ENCODE measurements at places on chromosomes 4 and X.

DNA sequence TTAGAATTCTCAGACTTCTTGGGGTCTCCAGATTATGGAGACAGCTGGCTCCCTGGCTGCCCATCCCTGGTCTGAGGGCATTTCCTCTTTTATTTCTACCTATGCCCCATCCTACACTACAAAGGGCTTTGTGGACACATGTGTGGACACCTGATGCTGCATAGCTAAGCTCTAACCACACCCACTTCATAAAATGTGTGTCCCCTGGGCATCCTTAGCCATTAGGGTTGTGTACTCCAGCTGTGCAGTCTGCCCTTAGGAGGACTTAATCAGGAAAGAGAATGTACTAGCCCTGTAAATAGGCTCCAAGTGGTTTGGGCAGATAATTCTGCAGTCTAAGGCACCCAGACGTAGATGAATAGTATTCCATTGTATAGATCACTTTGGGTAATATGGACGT, 47.0 kb downstream of the COQ2 start:
- no peak for DNase-seq

DNA sequence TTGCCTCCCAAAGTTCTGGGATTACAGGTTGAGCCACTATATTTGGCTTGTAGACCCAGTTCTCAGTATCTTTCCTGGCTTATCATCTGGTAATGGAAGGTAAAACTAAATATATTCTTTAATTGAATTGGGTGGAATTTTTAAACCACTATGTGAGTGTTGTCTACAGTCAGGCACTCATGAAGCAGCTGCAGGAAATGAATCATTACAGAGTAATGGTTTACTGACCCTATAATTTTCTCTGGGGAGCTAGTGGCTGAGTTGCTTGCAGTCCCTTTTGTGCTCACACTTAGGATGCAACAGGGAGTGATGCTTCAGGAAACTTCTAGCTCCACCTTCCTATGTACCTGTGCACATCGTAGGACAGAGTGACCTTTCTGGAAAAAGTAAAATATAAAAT, 4.1 kb upstream of the UGT2B7 start:
- peak; percentile 72 for DNase-seq

- DNase-seq = peak; percentile 69
These were observed 533.0 kb upstream of the ARX start for GRCh38 chrX:25548811-25549210.

DNA sequence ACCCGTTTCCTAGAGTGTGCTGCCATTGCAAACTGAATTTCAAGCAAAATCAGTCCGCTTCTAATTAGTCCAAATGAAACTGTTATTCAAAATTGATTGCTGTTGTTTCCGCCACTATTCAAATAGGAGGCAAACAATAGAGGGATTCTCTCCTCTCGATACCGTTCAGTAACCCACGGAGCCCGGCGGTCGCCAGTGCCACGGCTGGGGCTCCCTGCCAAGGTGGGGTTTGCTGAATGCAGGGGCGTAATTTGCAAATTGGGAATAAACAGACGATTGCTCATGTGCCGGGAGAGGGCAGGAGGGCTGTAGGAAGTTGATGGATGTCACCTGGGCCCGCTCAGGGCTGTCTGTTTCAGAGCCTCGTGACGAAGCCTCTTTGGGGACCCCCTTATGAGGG, 8.8 kb downstream of the ADRA2C start:
- DNase-seq = no peak

GRCh38 chrX:115367455-115367854, 77.9 kb downstream of the LUZP4 start:
- peak; percentile 34 for DNase-seq

GRCh38 chrX:100913111-100913510, 15.6 kb downstream of the XKRX start:
- DNase-seq = no peak

GRCh38 chr4:18621186-18621585, 599.6 kb upstream of the LCORL start:
- no peak for DNase-seq

GRCh38 chrX:111483881-111484280, 27.6 kb upstream of the SERTM2 start:
- DNase-seq = no peak

DNA sequence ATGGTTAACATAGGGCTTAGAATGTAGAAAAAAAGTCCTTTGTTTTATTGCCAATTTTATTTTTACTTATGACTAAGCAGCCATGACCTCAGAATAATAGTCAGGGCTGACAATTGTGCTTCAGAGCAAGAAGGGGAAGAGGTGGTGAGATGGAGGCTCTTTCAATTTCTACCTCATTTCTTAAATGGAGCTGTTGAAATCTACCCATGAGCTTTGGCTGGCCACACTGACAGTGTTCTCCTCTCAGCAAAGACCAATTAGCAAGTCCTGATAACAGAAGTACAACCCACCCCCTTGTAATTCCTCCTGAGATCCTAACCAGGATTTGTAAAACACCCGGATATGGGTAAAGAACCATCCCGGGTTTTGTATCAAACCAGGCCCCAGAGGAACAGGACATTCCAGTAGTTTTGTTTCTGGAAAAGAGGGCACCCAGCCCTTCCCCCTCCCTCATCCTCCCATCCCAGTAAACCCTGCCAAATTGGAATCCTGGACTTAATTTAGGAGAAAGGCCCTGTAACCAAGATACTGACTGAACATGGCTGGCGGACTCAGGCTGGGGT, at the start of gene HEPH:
Gene HEPH, plus strand, starts transcription at position 399 of the 563 bp plus-strand sequence. CDS start 6,324 bp downstream, outside the sequence.
- DNase-seq = no peak

DNA sequence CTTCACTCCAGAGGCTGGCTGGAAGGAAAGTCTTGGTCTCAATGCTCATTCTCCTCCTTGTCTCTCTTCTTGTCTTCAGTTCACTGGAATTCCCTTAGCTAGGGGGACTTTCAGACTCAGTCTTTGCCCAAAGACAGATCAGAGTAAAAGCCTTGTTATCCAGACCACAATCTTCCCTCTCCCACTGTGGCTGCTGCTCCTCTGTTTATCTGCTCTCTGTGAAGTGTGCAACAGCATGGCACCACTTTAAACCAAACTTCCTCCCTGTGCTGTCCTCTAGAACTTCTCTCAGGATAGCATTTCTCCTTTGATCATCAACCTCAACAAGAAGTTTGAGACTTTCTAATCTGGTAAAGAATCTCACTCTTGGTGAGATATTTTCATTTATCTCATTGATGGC, 530.1 kb upstream of the SLIT2 start:
- DNase-seq = no peak

- DNase-seq = peak; percentile 38
These were observed 107.8 kb downstream of the EFNB1 start for GRCh38 chrX:68936608-68937007.

GRCh38 chr4:38314663-38315062, 349.3 kb upstream of the KLF3 start:
- DNase-seq = no peak

GRCh38 chr4:89298155-89298554, 9.4 kb downstream of the GPRIN3 start:
- no peak for DNase-seq

- no peak for DNase-seq
These were observed 187.4 kb downstream of the NR3C2 start for GRCh38 chr4:148254621-148255343.

- DNase-seq = no peak
These were observed 113.1 kb downstream of the RS1 start for GRCh38 chrX:18558799-18559198.

GRCh38 chrX:30659421-30659820, 6.2 kb downstream of the GK start:
- peak; percentile 83 for DNase-seq

DNA sequence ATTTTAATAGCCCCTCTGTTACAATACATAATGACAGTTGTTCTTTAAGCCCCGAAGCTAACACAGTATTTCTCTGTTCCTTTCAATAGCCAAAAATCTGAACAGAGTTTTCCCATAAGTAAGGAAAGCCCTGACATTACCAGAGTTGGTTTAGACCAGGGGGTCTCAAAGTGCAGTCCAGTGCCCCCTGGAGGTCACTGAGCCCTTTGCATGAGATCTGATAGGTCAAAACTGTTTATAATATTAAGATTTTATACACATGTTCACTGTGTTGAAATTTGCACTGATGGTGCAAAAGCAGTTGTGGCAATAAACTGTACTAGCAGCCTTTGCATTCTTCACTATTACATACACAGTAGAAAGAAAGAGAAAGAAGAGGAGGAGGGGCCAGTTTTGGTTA, 177.1 kb downstream of the SPANXN3 start:
- DNase-seq = no peak

GRCh38 chrX:109399831-109400230, 82.1 kb downstream of the GUCY2F start:
- DNase-seq = no peak

DNA sequence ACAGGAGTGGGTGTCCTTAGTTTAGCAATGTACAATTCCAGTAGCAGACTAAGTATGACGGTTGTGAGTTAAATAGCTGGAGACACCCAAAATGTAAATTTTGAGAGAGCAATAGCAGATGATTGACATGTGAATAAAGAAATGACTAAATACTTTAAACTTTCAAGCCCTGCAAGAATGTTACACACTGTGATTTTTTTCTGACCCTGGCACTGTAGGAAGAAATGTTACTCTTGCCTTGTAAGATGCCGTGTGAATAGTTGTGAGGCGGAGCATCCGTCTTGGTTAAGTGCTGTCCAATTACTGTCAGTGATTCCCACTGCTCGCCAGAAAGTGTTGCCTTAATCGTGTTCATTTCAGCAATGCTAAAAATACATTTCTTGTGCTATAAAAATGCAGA, 1248.1 kb downstream of the RAPGEF2 start:
- no peak for DNase-seq

- DNase-seq = no peak
These were observed 103.2 kb downstream of the GC start for GRCh38 chr4:71680706-71681105.

DNA sequence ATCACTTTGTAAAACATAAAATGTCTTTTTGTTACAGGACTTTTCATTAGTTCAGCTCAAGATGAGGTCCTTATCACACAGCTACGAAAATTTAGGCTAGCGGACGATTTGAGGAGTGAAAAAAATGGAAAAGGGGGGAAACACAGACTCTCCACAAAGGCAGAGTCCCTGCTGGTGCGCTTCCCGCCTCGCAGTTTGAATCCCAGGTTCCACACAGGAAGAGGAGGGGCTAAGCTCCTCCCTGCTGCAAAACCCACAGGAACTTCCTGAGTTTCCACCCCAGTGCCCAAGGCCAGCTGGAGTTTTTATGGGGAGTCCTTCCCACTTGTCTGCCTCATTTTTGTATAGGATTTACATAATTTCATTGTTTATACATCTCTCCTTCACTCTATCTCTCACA, 11.2 kb downstream of the ADAM29 start:
- no peak for DNase-seq

GRCh38 chr4:105196523-105197145, 50.0 kb downstream of the TET2 start:
- DNase-seq = no peak

- no peak for DNase-seq
These were observed 936.3 kb downstream of the CENPC start for GRCh38 chr4:66609014-66609413.

DNA sequence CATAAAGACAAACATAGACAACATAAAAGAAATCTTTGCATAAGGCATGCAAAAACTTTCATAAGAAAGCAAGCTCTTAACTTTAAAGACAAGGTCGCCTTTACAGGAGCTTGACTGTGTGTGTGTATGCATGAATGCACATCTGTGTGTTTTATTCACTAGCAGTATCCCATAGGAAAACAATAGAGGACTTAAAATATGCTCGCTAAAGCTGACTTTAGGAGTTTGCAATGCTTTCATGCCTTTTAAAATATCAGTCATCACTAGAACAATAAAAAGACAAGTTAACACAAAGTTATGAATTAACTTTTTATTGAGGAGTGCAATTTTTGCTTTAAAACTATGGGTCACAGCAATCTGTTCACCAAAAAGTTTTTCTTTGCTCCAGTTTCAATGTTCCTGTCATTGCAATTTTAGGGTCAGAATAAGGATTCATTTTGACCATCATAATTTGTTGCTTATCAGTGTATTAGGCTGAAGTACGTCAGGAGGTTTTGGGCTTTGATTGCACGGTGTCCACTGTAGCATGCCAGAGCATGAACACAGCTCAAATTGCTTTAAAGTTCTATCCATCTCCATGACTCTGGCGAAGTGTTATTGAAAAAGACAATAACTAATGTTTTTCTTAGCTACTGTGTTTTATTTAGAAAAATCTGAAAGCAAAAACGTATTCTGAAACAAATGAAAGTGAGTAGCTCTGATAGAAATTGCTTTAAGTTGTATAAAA, 36.9 kb downstream of the ANXA10 start:
- no peak for DNase-seq

DNA sequence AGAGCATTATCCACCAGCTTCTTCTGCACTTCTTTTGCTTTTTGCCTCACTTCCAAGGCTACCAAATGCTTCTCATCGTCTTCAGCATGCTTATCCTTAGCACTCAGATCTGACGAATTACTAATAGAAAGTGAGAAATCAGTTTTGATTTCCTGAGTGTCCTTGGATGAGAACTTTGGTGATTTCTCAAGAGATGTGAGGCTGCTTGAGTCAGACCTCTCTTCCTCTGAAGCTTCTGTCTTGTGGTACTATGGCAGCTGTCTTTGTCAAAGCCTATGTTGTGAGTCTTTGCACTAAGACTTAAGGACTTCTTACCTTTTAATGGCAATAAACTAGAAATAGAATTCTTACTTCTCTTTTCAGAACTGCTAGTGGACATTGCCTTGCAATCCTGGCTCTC, 169.9 kb downstream of the CPE start:
- DNase-seq = no peak

- DNase-seq = no peak
These were observed at the start of gene LRAT for GRCh38 chr4:154743683-154744340. Gene LRAT, plus strand, starts transcription at chr4:154744000. Its CDS starts 327 bp downstream, at chr4:154744327.

- DNase-seq = no peak
These were observed 28.7 kb downstream of the RHOH start for GRCh38 chr4:40225497-40225896.

DNA sequence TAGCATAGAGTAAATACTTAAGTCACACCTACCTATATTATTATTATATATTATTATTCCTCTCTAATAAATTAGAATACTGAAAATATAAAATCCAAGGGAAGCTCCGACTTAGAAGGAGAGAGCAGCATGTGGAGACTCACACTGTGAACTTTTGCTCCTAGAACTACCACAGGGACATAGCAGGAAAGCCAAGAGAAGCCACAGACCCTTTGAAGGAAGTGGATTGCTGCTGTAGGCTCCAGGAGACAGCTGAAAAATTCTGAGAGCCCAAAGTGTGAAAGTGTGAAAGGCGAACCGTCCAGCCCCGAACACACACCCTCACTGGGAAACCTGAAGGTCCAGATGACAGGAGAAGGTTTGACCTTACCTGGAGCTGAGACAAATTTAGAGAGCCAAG, 177.0 kb downstream of the FAM13A start:
- no peak for DNase-seq

- DNase-seq = no peak
These were observed 42.0 kb downstream of the TEC start for GRCh38 chr4:48227662-48228061.

- no peak for DNase-seq
These were observed 43.0 kb upstream of the HMX1 start for GRCh38 chr4:8914461-8915171.

GRCh38 chr4:71932941-71933340, 98.9 kb upstream of the NPFFR2 start:
- no peak for DNase-seq

Measured in A172 (cell line).